ENCODE measurements at places on chromosomes 3 and 15.

GRCh38 chr3:126256251-126256650 is 75.9 kb upstream of the ALDH1L1 start:
- no peak for DNase-seq

DNA sequence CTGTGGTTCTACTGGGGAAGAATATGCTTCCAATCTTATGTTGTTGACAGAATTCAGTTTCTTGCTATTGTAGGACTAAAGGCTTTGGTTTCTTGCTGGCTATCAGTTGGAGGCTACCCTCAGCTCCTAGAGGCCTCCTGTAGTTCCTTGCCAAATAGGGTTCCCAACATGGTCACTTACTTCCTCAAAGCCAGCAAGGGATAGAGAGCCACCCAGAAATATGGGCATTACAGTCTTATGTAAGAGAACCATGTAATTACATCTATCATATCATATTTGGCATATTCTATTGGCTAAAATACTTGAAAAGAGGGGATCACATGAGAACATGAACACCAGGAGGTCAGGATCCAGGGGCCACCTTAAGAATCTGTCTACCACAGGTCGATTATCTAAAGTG is 6.2 kb upstream of the COX17 start:
- no peak for DNase-seq

DNA sequence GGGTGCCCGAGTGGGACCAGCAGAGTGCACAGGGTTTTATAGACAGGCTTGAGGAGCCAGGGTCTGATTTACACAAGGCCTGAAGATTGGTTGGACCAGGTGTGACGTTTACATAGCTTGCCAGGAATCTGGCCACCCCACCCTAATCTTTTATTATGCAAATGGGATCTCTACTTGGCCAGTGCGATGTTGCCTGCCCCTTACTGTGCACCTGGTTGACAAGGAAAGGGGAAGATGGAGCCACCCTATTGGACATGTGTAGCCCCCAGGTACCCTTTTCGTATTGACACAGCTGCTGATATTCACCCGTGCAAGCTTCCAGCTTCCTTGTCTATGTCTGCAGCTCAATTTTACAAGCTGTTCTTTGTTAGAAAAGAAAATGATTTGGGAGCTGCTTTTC is 132.0 kb downstream of the ARNT2 start:
- DNase-seq, result no peak

GRCh38 chr15:64596701-64597476 is 136.5 kb downstream of the ZNF609 start:
- DNase-seq, result no peak

GRCh38 chr3:89002191-89002590 is 105.2 kb upstream of the EPHA3 start:
- DNase-seq, result no peak

GRCh38 chr3:29919571-29919970 is 638.7 kb downstream of the RBMS3 start:
- no peak for DNase-seq

GRCh38 chr3:190780524-190780923 is 82.0 kb downstream of the GMNC start:
- DNase-seq, result no peak

GRCh38 chr3:107404727-107405469 is 27.7 kb downstream of the CCDC54 start:
- DNase-seq, result no peak

GRCh38 chr15:25664761-25665160 is 198.4 kb downstream of the ATP10A start:
- DNase-seq, result no peak

GRCh38 chr3:67294341-67294740 is 296.2 kb downstream of the KBTBD8 start:
- DNase-seq, result no peak

DNA sequence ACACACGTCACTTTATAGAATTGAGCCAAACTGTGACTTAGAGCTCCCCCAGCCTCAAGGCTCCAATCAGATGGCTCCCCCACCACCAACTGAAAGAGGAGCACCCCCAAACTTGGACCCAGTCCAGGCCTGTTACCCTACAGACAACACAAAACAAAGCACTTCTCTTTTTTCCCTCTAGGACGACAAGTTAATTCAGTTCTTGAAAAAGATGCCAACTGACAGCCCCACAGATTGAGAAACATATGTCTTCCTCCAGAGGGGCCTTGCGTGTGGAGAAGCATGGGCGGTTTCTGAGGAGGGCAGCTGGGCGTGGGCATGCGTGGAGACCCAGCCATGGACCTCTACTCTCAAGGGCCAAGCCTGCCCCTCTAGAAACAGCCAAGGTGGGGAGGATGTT is 229.5 kb downstream of the SHQ1 start:
- peak; percentile 76 for DNase-seq

- no peak for DNase-seq
These were observed 11.4 kb downstream of the CHRD start for GRCh38 chr3:184391266-184391665.

DNA sequence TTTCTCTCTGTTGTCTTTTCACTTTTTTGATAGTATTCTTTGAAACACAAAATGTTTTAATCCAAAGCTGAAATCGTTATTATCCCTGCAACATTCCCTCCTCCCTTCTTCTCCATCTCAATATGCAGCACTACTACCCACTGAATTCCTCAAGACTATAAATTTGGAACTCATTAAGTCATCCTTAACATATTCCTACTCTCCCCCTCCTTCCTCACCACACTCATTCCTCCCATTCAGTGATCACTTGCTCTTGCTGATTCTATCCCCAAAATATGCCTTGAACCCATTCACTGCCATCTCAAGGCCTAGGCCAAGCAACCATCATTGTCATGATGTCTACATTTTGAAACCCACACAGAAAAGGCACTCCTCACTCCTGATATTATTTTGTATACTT is 2.4 kb upstream of the PIK3R4 start:
- DNase-seq, result no peak

DNA sequence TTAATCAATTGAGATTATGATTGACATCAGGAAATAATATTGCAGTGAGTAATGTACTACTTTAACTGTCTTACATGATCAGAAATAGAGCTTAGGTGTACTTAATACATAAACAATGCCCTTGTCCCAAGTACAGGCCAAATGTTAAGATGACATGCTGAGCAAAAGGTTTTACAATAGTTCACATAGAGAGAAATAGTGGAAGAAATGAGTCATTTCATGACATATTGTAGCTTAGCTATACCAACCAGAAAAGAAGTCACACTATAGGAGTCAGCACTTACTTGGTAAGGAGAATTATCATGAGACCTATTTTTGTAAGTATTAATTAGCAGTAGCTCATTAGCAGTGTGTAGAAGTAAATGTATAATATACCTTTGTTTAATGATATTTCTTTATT is 96.4 kb upstream of the NANOGP8 start:
- DNase-seq, result no peak

DNA sequence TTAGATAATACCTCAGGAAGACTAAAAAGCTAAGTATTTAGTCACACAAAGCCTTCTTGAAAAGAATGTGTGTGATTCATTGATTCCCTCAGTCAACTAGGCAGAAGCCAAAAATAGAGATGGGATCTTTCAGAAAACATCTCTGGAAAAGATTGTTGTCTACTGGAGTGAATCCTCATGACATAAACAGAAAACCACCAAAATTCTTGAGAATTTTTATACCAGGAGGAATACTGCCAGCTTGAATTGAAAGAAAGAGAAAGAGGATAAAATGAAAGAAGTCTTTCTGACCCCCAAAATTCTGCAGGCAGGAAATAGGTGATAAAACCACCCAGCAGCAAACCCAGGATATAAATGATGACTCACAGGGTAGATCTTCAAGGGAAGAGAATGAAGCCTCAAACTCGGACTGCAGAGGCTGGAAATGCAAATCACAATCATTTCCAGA is 363.1 kb upstream of the PLSCR5 start:
- DNase-seq, result no peak

DNA sequence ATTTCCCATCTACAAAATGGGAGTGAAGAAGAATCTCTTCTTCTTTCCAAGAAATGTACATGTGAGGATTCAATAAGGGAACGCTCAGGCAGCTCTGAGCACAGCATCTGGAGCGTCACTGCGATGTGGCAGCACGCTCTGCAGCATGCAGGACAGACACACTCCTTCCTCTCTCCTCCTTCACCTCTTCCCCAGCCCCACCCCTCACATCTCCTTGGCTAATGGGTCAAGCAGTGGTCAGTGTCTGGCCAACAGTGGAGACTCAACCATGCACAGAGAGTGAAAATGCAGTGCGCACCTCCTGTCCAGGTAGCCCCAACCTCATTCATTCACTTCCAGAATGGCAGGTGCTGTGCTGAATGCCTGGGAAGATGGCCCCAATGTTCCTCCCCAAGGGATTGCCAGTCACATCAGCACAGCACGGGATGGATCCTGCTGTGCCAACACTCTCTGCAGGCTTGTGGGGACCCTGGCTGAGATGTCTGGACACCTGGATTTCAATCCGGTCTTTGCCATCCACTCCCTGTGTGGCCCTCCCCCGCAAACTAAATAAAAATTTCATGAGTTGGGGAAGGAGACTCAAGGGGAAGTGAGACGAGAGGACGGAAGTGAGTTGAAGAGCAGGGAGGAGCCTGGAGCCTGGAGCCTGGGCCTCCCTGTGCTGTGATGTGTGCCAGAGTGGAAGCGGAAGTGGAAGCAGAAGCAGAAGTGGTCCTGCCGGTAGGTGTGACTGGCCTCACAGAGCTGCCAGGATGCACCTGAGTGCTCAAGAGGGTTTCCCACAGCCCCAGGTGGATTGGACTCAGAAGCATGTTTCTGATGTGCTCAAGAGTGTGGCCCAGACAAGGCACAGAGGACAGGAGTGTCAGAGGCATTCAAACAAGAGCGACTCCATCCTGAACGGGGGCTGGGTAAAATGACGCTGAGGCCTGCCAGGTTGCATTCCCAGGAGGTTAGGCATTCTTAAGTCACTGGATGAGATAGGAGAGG is 163.9 kb downstream of the SMAD6 start:
- peak; percentile 89 for DNase-seq

DNA sequence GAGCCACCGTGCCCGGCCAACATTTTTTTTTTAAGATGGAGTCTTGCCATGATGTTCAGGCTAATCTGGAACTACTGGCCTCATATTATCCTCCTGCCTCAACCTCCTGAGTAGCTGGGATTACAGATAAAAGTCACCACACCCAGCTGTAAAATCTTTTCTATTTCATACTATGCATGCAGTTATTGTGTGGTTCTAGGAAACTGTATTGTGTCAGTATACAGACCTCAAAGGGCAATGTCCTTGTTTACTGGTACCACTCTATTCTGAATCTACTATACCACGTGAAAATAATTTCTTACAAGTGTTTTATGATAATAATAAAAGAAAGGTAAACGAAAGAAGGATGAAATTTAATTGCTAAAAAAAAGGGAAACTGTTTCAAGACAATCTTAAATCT is 123.5 kb upstream of the PTX3 start:
- DNase-seq, result no peak

GRCh38 chr15:60379525-60380274 is 18.1 kb downstream of the ANXA2 start:
- DNase-seq, result no peak

DNA sequence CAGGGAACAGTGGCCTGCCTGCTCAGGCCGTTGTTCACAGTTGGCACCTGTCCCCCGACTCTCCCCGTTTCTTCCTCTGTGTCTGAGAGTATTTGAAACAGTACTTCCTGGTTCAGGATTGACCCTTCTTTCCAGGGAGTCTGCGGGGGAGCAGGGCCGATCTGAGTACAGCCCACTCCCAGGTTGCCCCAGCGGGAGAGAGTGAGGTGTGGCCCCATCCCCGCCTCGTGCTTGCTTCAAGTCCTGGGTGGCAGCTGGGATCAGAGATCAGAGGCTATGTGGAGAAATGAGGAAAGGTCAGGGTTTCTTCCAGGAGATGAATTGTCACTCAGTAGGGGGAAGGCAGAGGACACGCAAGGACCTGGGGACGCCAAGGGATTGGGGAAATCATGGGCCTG is 6.5 kb upstream of the DLL4 start:
- no peak for DNase-seq

GRCh38 chr15:73153024-73153423 is 100.8 kb downstream of the NEO1 start:
- DNase-seq, result no peak

DNA sequence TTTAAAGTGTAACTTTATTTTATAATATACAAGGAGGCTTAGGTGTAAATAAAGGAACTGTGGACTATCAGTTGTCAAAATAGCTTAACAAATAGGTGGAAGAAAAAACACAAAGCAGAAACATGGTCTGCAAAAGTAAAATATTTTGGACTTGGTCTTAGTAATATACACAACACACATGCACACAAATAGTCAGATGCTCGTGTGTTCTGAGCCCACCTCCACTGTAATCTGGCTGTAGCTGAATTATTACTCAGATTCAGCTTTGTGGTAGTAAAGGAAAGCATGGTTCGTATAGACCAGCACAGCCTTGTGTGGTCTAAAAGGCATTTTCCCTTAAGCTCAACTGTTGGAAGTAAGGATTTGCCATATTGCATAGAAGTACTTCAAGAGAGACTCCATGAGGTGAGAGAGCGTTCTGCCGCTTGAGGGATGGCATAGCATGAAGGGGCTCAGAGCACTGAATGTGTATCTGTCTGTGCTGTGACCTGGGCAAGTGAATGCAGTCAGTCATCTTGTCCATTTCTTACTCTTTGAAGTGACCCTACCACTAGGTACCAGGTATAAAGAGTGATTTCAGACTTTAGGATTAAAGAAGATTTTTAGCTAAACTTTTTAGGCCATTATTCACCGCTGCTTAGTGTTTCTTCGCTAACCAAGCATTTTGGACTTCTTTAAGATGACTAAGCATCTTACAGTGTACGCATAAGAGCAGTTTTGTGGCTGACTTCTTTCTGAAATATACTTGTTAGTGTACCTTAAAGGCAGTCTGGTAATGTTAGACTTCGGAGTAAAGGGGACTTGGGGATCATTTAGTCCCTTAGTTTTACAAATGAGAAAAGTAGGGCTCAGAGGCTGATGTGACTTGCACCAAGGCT is 15.2 kb downstream of the TPM1 start:
- DNase-seq, result no peak

- DNase-seq, result no peak
These were observed 78.9 kb downstream of the FAM81A start for GRCh38 chr15:59516655-59517461.

Data from Kasumi-1 (cell line).